ENCODE measurements at places on chromosomes 2 and 18.
A peak's percentile ranks its signal among the peaks of the same experiment; 100 is the strongest.

- no peak for DNase-seq
Observed at GRCh38 chr18:6413579-6414117, 1.1 kb downstream of the L3MBTL4 start.

DNA sequence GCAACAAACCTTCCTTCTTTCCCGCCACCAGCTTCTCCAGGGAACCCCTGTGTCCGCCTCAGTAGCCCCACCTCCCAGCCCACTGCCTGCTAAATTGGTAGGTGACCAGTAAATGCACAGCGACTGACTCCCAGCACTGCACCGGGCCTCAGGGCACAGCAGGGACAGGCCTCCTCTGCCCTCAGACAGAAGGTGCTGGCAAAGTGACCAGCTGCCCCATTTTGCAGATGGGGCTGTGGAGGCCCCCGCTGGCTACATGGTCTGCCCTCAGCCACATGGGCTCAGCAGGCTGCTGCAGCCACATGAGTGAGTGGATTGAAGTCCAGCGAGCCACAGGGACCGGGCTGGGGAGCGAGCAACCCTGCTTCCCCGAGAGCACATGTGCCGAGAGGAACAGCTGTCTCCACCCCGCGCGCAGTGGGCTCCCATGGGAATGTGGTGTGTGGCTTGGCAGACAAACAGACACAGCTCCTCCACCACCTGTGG lies 7.8 kb upstream of the NPPC start:
- no peak for DNase-seq

- no peak for DNase-seq
Observed at GRCh38 chr2:38474715-38475566, 97.9 kb upstream of the ATL2 start.

- DNase-seq, result no peak
Observed at GRCh38 chr18:62605685-62606084, 82.9 kb downstream of the ZCCHC2 start.

GRCh38 chr2:216165711-216166110 lies 56.6 kb downstream of the XRCC5 start:
- DNase-seq, result no peak

- no peak for DNase-seq
Observed at GRCh38 chr2:207921606-207922005, 103.7 kb downstream of the PLEKHM3 start.

DNA sequence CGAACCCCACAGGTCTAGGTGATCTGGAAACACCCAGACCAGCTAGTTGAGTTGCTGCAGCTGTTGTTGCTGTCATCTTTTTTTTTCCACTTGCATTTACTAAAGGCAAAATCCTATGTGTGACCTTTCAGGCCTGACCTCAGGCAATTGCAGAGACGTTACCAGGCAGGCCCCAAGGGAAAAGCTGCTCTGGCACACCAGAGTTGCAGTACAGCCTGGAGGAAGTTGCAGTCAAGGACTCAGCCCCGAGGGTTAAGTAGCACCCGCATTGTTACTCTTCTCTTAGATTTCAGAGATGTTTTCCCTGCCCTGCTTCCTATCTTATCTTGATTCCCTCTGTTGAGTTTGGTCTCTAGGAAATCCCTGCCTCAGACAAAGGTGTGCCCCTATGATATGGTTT lies 45.2 kb upstream of the SMAD2 start:
- no peak for DNase-seq

DNA sequence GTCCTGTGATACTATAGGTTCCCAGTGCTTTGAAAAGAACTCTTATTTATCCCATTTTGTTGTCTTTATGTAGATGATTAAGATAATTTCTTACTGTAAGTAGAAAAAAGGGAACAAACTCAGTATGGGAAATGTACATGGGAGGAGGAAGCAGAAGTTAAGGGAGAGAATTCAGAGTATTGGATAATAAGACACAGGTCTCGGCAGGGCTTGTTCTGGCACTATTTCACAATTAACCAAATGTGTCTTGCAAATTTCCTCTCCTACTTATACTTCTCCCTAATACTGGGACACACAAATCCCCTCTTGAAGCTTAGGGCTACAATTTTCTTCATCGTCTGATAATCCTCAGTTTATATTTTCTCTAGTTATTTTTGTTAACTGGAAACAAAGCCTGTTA lies 744.0 kb downstream of the ADCYAP1 start:
- no peak for DNase-seq

DNA sequence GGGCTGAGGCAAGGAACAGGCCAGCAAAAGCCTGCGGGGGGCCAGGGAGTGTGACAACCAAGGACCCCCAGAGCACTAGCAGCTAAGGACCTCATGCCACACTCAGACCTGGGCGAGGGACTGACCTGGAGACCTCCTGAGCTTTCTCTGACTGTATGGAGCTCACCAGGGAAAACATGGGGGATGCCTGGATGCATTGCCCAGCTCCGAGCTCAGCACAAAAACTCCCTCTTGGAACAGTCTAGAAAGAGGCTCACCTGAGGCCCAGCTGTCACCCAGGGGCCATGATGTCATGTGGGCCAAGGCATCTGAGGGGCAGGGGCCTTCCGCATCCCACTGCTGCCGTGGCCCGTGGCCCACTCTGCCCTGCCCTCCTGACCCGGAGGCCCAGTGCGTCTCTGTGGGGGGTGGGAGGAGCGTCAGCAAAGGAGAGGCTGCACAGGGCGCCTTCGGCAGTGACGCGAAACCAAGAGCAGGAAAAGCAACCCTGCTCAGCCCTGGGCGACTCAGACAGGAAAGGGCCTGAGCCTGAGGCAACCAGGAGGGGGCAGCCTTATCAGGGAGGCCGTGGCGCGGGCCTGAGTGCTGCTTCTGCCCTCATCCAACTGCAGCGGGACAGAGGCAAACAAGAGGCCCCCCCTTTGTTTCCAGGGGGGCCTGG lies 57.3 kb upstream of the ALPP start:
- peak; percentile 66 for DNase-seq

DNA sequence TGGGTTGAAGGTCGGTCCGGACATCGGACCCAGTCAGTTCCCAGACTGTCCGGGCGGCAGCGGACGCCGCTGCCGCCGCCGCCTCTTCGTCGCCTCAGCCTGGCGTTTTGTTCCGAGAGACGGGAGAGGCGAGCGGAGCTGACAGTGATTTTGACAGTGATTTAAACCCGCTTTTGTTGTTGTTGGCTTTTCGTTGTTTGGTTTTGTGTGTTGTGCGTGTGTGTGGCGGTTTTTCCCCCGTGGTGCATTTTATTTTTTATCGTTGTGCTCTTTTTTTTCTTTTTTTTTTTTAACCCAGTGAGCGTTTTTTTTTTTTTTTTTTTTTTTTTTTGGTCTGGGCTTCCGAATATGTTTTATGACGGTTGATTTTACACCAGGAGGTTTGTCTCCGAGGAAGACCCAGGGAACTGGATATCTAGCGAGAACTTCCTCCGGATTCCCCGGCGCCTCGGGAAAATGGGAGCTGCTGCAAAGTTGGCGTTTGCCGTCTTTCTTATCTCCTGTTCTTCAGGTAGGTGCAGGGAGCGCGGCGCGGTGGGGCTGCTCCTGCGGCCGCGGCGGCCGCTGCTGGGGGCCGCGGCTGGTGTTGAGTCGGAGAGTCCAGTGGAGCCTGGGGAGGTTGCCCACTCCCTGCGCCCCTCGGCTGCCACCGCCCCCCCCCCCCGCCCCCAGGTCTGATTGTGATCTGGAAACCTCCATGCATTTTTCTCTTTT lies at the start of gene ACVR2A:
Gene ACVR2A (plus strand): TSS at position 333 of the 714 bp plus-strand sequence. CDS start 124 bp downstream, at position 457.
- DNase-seq, result peak; percentile 18

GRCh38 chr2:127071901-127072328 lies 35.0 kb downstream of the BIN1 start:
- no peak for DNase-seq

DNA sequence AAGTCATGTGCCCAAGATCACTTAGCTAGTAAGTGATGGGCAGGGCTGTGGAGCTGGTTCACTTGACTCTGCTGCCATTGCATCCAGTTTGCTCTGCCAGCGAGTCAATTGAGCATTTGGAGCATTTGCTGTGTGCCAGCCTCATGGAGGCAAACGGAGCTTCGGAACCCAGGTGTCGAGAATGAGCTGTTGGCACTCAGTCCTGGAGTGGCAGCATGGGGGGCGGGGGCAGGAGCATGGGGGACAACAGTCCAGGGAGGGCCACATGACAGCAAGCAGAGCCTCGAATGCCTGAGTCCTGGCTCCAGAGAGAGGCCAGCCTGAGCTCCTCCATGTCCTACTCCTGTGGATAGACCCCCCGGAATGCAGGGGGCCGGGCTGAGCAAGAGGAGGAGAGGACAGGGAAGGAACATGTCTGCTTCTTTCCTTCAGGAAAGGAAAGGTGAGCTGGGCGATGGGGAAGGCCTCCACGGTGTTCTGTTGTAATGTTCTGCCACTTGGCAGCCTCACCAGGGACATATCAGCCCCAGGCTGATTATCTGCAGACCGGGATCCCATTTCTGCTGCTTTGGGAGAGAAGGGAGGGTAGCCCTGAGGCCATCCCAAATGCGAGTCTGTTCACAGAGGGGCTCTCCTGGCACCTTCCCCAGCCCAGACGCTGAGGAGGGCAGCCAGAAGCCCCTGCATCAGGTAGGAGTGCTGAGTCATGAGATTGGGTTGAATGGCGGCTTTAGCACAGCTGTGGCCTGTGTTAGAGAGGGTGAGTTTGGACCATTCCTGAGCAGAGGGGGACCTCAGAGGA lies 59.6 kb downstream of the HPCAL1 start:
- no peak for DNase-seq

DNA sequence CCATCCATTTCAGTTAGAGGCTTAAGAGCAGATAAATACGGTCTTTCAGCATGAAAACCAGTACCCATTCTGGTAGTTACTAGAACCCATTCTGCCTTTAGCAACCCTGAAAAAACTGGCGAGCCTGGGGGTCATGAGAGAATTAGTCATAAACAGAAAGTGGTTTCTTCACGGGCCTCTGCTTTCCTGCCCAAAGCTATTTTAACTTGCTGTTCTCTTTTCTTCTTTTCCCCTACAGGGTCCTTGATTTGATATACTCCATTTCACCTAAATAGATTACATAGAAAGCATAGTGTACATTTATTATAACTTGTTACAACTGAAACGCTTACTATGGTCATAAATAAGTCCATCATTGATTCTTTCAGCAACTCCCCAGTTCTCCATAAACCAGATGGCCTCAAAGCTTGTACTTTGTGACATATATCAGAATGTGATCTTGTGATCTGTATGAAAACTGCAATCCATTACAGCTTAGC lies 48.3 kb downstream of the WDFY1 start:
- DNase-seq, result no peak

GRCh38 chr2:14781142-14781541 lies 148.6 kb downstream of the LRATD1 start:
- no peak for DNase-seq

DNA sequence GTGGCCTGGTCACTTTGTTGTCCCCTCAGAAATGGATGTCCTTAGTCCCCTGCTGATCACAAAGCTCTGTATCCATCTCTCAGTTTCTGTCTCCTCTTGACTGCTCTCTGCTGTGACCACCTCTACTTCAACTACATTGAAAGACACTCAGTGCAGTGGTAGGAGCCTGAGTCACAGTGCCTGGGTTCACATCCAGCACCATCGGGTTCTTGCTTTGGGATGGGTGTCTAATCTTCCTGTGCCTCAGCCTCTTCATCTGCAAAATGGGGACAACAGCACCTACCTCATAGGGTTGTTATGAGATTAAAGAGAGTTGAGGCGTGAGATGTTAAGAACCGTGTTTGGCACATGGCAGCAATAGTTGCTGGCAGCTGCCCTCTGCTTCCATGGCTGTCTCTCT lies 30.6 kb downstream of the YPEL5 start:
- no peak for DNase-seq

DNA sequence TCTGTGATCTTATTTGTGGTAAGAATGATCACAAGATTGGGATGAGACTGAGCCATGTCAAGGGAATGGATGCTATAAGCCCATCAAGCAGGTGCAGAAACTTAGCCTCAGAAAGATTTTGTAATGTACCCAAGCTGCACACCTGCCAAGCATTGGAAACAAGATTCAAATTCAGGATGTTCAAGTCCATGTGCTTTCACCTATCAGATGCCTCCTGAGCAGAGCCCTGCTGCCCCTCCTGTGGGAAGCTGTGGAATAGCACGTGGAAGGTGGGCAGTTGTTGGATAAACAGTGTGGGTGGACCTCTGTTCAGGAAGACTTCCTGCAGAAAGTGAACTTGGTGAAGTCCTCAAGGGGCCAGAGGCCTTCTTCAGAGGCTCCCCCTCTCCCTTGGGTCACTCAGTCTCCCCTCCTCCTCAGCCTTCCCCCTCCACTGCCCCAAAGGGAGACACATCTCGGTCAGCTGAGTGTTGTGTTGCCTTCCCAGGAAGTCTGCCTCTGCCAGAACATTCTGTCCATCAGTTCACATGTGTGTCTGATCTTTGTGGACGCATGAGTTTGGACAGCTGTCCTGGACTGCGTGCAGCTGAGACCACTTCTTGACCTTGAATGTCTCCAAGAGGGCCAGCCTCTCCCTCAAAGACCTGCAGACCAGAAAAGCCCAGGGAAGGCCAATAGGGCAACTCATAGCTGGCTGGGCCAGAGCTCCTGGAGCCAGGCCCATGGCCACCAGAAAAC lies 186.1 kb downstream of the INHBB start:
- no peak for DNase-seq

DNA sequence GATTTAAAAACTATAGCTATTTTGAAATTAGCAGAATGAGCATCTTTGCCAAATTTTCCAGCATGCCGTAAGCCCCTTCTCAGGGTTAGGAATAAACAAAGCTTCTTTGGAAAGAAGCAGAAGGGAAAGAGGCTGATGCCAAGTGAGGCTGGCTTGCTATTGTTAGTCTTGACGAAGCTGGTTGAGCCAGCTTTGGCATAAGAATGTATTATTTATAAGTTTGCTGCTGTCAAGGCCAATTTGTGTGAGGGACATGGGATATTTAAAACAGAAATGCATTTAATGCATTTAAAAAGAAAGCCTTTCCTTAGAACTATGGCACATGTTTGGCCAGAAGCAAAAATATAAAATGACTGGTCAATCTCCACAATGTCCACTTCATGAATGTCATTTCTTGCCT lies 52.5 kb upstream of the TTN start:
- DNase-seq, result no peak

DNA sequence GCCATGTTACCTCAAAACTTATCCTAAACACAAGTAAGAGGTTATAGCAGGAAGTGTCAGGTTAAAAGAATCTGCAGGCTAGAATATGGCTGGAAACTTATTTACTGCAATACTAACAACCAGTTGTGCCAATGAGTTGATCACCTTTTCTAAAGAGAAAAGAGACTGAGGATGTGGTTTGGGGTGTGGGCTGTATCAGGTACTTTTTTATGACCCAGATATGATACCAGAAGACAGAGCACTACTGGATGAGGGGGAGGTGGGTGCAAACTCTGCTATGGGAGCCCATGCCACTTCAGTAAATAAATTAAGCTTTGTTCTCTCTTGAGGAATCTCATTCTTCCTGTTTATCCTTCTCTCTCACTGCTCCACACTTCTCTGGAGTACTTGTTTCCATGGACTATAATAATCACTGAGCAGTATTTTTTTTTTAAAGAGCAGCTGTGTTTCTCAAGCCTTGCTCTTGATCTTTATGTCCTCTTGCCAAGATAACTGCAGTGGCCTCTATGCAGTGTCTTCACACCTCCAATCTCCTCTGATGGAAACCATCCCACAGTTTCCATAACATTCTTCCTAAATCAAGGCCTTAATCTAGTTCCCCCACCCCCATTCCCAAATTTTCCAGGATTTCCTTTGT lies 51.2 kb upstream of the NOSTRIN start:
- no peak for DNase-seq
